IPS-NIHi11 (cell line): ENCODE measurements at places on chromosomes 12 and 14.

DNA sequence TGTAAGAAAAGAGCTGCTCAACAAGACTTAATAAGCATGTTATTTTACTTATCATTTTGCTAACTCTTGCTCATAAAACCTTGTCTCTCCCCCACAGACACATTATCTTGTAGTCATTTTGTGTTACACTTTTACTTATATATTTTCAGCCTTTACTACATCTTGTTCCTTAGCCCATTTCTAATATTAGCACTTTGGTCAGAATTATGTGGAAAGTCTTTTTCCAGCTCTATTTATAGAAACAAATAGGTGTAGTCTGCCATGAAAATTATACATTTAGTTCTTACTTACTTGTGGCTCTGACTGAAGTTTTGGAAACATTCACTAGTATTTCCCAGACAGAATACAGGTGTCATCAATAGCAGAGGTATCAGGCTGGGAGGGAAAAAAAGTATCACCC lies 76.1 kb downstream of the TMEM116 start:
- no peak for DNase-seq

GRCh38 chr12:92540782-92541423 lies 161.9 kb upstream of the PLEKHG7 start:
- no peak for DNase-seq

GRCh38 chr14:101590062-101590461 lies 28.8 kb downstream of the DIO3 start:
- DNase-seq = peak; percentile 15

GRCh38 chr12:53298164-53298563 lies 1.3 kb upstream of the MYG1 start:
- no peak for DNase-seq

DNA sequence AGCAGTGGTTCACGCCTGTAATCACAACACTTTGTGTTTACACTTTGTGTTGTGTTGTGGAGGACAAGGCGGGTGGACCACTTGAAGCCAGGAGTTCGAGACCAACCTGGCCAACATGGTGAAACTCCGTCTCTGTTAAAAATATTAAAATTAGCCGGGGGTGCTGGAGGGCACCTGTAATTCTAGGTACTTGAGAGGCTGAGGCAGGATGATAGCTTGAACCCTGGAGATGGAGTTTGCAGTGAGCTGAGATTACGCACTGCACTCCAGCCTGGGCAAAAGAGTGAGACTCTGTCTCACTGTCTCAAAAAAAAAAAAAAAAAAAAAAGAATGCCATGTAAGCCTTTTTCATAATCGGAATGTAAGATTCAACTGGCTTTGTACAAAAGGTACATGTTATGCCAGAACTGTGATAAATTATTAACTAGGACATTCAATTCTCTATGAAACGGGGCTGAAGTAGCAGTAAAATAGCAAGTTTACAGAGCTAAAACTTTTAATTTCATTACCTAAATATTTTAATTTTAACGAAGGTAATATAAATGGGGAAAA lies 13.9 kb upstream of the PITPNM2 start:
- DNase-seq = no peak

DNA sequence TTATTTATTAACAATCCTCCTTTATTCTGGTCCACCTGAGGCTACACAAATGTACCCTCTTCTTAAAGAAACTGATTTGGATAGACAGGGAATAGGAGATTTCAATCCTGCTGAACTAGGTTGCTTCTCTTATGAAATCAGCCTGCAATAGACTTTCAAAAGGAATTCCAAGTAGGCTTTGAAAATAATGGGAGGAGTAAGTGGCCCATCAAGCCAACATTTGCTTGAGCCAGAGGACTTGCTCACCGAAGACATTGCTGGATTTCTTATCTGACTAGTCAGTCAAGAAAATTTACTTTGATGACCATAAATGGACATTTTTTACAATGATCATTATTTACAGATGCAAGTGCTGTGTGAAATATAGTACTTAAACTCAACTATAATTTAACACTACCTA lies 82.8 kb upstream of the RASSF8 start:
- DNase-seq = no peak

- DNase-seq = no peak
These were observed 90.2 kb upstream of the PLEKHG7 start for GRCh38 chr12:92612611-92613010.

- DNase-seq = no peak
These were observed 50.1 kb downstream of the CCDC88C start for GRCh38 chr14:91367173-91368171.

DNA sequence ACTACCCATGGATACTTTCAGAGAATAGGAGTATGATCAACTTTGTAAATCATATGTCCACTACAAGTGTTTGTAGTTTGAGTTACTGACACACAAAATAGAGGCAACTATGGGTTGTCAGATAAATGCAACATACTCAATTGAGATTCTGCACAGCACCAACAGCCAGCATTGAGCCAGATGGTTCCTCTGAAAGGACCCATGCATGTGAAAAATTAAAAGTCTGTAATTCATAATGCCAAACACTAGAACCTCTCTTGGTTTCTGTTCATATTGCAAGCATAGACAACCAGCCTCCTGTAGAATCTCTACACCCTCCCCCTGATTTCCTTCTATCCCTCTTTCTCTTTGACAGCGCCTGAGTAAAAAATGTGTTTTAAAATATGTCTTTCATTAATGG lies 831.0 kb downstream of the C12orf50 start:
- no peak for DNase-seq

GRCh38 chr14:75486318-75486717 lies 36.0 kb upstream of the BATF start:
- no peak for DNase-seq

DNA sequence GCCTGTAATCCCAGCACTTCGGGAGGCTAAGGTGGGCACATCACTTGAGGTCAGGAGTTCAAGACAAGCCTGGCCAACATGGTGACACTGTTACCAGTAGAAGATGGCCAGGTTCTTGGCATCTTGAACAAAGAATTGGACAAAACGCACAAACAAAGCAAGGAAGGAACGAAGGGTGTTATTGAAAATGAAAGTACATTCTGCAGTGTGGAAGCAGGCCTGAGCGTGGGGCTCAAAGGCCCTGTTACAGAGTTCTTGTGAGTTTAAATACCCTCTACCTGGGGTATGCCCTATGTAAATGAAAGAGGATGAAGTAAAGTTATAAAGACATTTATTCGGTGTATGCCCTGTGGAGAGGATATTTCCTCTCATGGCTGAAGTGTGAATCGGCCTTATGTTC lies 20.8 kb upstream of the CDK17 start:
- DNase-seq = no peak

- no peak for DNase-seq
These were observed 5.7 kb downstream of the METTL25 start for GRCh38 chr12:82363990-82364389.

GRCh38 chr14:95838862-95839261 lies 37.8 kb upstream of the TUNAR start:
- DNase-seq = no peak

- peak; percentile 25 for DNase-seq
These were observed 32.9 kb downstream of the ARID2 start for GRCh38 chr12:45762185-45763110.

GRCh38 chr12:14410841-14411569 lies 45.5 kb downstream of the ATF7IP start:
- DNase-seq = no peak

- peak; percentile 42 for DNase-seq
These were observed 85.9 kb downstream of the TMEM117 start for GRCh38 chr12:43921666-43922337.

DNA sequence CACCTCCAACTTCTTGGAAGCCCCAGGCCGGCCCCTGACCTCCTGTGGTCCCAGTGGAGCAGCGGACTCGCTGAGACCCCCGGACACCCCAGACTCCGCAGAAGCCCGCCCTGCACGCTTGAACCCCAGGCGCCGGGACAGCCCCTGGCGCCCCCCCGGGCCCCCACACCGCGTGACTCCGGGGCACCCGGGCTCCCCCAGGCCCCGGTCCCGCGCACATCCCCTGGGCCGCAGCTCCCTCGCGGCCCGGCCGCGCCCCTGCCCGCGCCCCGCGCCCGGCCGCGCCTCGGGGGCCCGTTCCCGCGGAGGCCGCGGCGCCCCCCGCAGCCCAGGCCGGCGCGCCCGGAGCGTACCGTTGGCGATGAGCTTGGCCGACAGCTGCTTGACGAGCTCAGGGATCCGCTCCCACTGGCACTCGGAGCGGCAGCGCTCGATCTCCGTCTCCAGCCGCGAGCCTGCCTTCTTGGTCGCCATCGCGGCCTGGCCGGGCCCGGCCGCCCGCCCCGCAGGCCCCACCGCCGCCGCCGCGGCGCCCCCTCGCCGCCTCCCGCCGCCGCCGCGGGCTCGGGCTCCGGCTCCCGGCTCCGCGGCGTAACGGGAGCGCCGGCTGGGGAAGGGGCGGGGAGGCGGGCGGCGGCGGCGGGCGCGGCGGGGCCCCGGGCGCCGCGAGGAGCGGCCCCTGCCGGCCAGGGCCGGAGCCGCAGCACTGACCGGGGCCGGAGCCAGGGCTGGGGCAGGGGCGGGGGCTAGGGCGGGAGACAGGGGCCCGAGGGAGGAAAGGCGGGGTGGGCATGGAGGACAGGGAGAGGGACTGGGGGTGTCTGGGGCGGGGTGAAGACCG lies at the start of gene TTC7B:
Gene TTC7B (minus strand): TSS at position 609 of the 841 bp plus-strand sequence. CDS start 135 bp downstream, at position 474.
- DNase-seq = peak; percentile 99

GRCh38 chr14:64891839-64892375 lies 12.2 kb upstream of the SPTB start:
- peak; percentile 46 for DNase-seq

DNA sequence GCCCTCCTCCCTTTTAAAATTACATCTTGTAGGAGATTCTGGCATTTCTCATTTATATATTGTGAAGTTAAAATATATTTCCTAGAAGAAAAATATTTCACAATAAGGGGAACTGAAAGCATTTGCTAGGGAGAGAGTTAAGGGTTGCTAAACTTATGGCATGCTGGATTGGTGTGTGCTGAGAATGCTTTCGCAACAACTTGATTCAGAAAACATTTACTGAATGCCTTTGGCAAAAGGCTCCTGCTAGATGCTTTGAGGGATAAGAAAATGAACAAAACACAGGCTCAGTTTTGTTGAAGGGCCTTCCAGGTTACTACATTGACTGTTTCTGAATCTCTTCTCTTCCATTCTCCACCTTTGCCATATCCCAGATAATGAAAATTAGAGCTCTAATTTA lies 67.5 kb downstream of the DIP2B start:
- DNase-seq = no peak

GRCh38 chr12:50788561-50788960 lies 24.7 kb downstream of the ATF1 start:
- no peak for DNase-seq

DNA sequence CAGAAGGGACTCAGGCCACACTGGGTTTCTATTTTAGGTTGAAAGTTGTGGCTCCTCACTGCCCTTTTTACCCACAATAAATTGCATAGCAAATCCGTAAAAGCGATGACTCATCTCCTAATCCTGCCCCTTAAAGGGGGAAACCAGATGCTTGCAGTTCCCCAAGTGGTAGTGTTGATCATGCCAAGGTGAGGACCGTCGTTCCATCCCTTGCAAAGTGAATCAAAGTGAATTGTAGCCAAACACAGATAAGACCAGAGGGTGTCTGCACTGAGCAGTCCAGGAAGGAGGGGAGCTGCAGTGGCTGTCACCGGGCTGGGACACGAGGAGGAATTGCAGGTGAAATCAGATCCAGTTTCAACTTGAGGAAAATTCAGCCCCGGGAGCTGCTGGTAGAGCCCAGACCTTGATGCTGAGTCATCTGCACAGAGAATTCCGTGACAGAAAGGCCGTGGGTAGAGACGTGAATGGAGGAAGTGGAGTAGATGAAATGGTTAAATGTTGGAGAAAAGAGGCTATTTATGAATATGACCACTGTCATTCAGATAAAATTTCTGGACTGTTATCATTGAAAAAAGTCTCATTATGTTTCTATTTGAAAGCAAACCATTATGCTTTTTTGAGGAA lies 44.2 kb upstream of the MMP17 start:
- peak; percentile 61 for DNase-seq

GRCh38 chr12:28129031-28129430 lies 61.2 kb upstream of the CCDC91 start:
- no peak for DNase-seq

- no peak for DNase-seq
These were observed 125.5 kb downstream of the ZFP36L1 start for GRCh38 chr14:68667313-68667791.
